NCI-H1436 treated with DMSO at 0.1 percent for 48 hours (cell line): ENCODE measurements at places on chromosomes 5 and 9.

DNA sequence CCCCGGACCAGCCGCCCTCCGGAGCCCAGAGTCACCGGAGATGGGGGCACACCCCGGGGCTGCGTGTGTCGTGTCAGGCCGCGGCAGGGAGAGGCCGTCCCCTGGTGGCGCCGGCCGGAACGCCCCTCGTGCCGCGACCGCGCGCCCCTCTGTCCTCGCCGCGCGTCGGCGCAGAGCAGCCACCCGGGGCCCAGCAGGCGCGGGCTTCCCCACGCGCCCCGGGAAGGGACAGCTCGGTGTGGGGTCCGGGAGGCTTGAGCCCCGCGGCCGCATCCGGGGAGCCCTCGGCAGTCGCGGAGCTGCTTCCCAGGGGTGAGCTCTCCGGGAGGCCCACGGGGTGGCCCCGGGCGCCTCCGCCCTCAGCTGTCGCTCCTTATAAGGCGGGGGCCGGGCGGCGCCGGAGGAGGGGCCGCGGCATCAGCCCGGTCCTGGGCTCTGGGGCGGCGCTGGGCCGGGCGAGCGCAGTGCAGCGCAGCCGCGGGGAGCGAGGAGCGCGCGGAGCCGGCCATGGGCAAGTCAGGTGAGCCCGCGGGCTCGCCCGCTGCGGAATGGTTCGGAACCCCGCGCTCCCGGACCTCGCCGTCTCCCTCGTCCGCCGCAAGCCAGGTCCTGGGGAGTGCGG lies at the start of gene GLIPR2:
GLIPR2 (plus strand) TSS at position 462 of the 622 bp plus-strand sequence; CDS start at position 508, 46 bp downstream.
- DNase-seq = no peak

GRCh38 chr5:117888688-117889087 lies 1099.7 kb downstream of the DTWD2 start:
- no peak for DNase-seq

GRCh38 chr5:134937526-134937925 lies 30.2 kb upstream of the CATSPER3 start:
- DNase-seq = no peak

DNA sequence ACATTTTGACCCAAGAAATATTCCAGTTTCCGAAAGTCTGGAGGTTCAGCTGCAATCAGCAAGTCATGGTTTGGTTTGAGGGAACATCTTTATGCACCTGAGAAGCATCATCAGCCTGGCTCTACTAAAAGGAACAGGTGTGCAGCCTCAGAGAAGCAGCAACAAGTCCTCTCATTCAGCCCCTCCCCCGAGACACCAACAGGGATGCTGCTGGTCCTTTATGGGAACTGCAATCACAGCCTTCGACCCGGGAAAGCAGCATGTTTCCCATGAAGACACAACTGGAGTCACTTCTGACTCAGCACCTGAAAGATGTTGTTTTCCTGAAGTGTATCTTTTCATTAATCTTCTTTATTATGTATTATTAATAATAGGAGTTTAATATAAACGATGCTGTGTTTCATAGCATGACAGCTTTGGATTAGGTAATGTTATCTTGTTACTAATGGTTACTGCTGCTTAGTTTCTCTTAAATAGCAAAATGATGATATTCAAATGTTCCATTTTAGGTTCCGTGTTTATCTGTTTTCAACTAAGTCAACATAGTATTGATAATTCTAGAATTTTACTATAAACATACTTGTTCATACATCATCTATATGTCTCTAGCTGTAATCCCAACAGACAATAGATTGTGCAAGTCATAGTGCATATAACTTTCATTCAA lies 15.6 kb upstream of the NREP start:
- no peak for DNase-seq

- DNase-seq = no peak
Measured at GRCh38 chr9:128120741-128121465, 6.6 kb downstream of the PTGES2 start.

- DNase-seq = no peak
Measured at GRCh38 chr9:16337322-16338029, 533.0 kb downstream of the BNC2 start.

DNA sequence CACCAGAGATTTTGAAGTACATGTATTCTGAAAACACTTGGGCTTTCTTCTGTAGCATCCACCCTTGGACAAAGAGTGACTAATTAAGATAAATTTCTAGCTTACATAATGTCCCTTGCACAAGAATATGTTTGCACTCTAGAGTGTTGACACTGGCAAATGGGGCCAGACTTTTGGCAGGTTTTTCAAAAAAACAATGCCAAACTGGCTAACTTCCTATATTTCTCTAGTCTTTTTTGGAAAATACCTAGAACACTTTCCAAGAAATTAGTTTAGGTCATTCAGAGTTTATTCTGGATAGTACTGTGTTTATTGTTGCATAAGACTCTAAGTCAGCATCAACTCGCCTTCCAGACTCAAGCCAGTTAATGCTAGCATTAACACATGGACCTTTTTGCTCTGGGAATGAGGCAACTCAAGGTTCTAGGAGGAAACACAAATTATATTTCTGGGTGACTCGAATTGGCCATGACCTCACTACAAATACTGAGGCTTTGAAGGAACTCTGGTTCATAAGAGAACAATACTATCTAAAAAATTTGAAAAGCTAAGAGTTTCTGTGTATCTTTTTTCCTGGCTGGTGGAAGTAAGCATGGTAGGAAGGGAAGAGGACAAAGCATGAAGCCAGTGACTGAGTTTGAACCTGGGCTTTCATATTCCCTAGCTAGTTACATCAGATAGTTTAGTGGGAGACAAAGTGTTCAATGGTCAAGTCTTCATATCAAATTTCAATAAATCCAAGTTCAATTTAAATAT lies 101.6 kb downstream of the NREP start:
- DNase-seq = no peak

- no peak for DNase-seq
Measured at GRCh38 chr9:115254287-115255180, 136.6 kb upstream of the TNC start.

- no peak for DNase-seq
Measured at GRCh38 chr9:100027543-100027942, 71.3 kb downstream of the ERP44 start.

DNA sequence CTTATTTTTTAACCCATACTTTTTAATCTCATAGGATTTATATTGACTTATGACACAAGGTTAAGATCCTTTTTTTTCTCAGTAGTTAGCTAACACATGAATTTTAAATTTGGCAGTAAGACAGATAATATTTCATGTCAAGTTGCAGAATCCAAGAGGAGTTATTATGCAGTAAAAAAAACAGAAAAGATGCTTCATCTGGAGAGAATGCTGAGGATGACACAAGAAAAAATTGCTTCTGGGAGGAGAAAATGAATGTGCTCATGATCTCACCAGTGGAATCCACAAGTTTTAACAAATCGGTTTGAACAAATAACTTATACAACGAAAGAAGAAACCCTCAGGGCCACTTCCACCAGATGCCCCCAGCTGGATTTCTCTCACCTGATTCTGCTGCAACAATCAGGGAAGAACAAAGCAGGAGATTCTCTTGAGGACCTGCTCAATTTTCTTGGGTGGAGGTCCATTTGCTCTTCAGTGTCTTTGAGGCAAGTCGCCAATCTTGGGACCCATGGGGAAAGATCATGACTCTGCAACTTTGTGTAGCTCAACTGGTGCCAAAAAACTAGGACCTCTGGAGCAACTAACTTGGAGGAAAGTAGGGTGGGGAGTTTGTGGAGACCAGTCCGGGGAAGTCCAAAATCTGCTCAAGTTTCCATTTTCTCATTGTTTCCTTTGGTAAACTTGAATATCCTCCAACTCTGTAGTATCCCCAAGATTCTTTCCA lies 50.5 kb upstream of the TNFSF15 start:
- no peak for DNase-seq
